Activated CD4-positive, alpha-beta T cell treated with anti-CD3 and anti-CD28 coated beads for 24 hours (primary cell): ENCODE measurements at places on chromosomes 2 and 18.

DNA sequence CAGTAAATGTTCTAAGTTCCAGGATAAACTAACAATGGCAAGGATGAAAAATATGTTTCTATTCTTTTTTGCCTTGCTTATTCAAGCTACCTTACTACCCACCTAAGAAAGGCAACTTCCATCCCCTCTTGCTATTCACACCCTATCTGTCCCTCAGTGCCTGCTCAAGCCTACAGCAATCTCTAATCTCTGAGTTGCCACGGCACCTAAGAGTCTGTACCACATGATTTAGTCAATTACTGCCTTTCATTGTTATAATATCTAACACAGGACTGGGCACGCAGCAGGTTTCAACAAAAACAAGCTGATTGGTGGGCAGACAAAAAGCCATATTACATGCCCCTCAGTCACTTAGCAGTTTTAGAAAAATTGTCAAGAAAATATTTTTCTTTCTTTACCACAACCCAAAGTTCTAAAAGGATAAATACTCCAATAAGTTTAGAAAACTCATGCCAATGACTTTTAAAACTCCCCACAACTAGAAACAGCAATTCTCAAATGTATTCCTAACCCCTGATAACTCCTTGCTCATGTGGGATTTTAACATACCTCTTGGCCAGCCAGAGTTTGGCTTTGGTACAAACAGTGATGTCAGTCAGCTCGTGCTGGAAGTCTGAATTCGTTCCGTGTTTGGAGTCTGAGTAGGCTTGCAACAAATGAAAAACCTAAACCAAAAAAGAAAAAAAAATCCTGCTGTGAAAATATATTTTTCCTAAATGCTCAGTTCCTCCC, 117.3 kb upstream of the ZFP36L2 start:
- no peak for DNase-seq

- no peak for DNase-seq
Observed at GRCh38 chr2:98560256-98560771, 48.0 kb downstream of the COA5 start.

DNA sequence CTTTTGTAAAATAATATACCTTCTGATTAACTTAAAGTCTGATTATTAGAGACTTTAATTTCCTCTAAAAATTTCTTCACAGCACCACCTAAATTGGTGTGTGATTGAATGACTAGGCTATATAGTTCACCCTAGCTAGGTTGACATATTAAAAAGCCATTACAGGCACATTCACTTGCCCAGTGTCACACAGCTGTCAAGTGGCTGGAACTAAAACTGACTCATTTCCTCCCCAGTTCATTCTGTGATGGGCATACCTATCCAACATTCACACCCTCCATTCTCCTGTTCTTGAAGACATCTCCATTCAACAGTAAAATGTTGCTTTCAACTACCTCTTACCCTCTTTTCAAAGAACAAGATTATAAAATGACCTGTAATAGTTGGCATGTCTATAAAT, 334.5 kb downstream of the ARHGAP15 start:
- DNase-seq, result no peak

- no peak for DNase-seq
Observed at GRCh38 chr2:171136024-171136423, 24.7 kb downstream of the TLK1 start.

DNA sequence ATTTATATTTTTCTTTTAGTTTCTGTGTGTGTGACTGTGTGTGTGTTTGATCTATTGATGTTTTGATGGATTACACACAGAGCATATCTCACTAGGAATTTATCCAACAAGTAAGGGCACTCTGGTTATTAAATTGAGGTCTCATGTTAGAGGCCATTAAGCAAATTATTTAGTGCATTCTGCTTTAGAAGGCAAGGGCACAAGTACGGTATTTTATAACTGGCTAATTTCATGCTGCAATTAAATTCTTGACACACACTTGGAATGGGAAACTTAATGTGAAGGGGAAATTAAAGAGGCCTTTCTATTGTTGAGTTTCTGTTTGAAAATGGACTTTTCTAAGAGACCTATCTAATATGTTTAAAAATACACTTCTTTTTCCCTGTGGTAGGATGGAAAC, 25.8 kb downstream of the NYAP2 start:
- no peak for DNase-seq

DNA sequence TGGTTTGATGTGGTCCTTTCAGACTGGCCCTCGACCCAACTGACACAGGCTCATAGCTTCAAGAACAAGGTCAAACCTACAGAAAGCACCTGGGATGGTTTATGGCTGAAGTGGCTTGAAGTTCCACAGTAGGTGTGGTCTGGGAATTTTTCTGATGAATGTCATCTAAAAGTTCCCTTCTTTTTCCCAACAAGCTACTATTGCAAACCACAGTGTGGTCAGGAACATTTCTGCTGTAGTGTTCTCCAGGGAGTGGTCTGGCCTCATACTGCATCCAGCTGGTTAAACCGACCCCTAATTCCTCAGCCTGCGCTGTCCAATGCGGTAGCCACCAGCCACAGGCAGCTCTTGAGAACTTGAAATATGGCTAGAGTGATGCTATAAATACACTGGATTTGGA, 92.7 kb downstream of the FAM124B start:
- no peak for DNase-seq

GRCh38 chr2:223055140-223055539, 3.1 kb downstream of the KCNE4 start:
- DNase-seq, result no peak

GRCh38 chr18:58682429-58683069, 11.3 kb downstream of the MALT1 start:
- DNase-seq, result no peak

DNA sequence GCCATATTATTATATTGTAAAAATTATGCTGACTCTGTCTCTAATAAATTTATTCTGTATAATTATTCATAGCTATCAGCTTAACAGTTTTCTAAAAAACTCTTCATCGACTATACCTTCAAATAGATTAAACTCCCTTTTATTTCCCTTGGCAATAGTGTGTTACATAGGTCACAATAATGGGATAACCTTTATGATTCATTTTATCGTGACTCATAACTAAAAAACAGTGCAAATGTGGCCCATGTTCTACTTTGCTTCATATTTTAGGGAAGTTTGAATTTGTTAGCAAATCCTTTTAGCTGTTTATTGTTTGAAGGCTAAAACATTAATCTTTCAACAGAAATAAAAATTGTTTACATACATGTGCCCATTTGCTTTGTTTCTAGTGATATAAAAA, 783.2 kb upstream of the CDH2 start:
- DNase-seq, result no peak
